ENCODE measurements at places on chromosomes 16 and 17.

DNA sequence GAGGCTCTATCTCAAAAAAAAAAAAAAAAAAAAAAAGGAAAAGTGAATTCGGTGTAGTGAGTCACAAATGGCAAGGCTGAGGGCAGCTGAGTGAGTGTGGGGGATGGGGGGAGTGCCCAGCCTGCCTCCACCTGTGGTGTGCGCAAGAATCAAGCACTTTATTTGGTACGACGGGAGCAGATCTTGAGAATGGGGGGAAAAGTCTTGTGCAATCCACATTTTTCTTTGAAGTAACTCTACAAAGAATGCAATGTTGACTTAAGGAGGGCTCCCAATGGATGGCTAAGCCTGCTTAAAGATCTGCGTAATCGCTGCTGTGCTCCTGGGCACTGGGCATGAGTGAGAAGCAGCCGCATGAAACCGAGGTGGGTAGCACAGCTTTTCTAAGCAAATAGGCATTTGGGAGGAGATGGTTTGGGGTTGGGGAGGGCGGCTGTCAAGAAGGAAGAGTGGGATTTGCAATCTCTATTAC lies 28.2 kb downstream of the ATP2C2 start:
- no peak for DNase-seq

DNA sequence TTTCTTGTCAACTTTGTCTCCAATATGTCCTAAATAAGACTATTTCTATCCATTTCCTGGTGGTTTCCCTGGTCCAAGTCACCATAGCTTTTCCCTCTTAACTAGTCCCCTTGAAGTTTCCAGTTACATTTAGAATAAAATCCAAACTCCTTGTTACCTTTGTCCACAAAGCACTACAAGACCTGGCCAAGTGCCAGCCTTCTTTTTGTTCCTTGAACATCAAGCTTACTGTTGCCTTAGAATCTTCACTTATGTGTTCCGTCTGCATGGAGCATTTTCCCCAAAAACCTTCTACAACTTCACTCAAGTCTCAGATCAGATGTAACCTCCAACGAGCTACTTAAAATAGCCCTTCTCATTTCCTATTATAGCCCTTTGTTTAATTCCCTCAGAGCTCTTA lies 101.4 kb downstream of the ITFG1 start:
- DNase-seq: no peak

GRCh38 chr16:22621586-22622155 lies 111.0 kb downstream of the NPIPB5 start:
- DNase-seq: no peak

DNA sequence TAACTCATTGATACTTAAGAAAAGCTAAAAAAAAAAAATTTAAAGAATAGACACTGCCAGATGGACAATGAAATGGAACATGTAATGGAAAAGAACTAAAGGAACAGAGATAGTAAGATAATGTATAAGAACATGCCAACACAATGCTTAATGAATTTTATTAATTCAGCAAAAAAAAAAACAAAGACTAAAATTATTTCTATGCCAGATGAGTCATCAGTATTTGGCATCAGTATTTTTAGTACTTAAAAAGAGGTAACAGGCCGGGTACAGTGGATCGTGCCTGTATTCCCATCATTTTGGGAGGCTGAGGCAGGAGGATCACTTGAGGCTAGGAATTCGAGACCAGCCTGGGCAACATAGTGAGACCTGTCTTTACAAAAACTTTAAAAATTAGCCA lies 168.5 kb downstream of the CYB561 start:
- no peak for DNase-seq

- no peak for DNase-seq
These were observed 4.0 kb upstream of the CDK5R1 start for GRCh38 chr17:32482568-32483320.

DNA sequence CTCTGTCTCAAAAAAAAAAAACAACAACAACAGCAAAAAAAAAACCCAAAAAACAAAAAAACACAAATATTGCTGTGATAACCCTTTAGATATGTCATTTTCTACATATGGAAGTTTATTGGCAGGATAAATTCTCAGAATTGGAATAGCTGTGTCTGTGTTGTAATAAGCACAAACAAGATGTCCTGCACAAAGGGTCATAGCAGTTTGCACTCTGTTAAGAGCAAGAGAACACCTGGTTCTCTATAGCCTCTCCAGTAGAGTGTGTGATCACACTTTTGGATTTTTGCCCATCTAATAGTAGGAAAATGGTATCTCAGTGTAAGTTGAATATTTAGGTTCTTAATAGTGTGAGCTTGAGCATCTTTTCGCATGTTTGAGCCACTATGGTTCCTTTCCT lies 60.4 kb downstream of the USP43 start:
- DNase-seq: no peak
